Kidney (tissue), 22 donors: ENCODE measurements at places on chromosomes 7 and 10. TPM values are rescaled to one million over a fixed set of nuclear protein-coding genes. Genes with fewer than 3 reads are reported as not detected.
A peak's percentile ranks its signal among the peaks of the same experiment; 100 is the strongest.

Gene PCDH15
- not detected for total RNA-seq

Gene FAM107B
- total RNA-seq: 105 TPM

Gene CPA5
- total RNA-seq: 1.1 TPM

Gene HMX3
- not detected for total RNA-seq

DNA sequence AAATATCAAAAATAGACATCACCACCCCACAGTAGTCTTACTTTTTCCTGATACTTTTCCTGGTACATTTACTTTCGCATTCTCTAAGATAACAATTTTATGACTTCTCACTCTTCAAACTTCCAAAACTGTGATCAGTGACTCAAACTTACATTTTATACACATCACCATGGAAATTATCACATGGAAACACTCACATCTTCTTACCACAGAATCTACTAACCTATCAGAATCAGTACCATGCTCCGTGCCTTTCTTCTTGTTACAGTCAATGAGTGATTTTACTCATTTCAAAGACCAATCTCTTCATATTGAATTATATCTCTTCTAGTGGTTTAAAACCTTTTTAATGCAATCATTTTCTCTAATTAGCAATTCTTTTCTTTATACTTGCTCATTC is 120.3 kb downstream of the PTEN start:
- H3K36me3 ChIP-seq: no peaks in the 10 kb centered on the region
- no peak overlapping the region for H3K27ac ChIP-seq
- no peaks in the 10 kb centered on the region for H3K27me3 ChIP-seq
- DNase-seq: no peak
- H3K4me3 ChIP-seq: no peak overlapping the region

DNA sequence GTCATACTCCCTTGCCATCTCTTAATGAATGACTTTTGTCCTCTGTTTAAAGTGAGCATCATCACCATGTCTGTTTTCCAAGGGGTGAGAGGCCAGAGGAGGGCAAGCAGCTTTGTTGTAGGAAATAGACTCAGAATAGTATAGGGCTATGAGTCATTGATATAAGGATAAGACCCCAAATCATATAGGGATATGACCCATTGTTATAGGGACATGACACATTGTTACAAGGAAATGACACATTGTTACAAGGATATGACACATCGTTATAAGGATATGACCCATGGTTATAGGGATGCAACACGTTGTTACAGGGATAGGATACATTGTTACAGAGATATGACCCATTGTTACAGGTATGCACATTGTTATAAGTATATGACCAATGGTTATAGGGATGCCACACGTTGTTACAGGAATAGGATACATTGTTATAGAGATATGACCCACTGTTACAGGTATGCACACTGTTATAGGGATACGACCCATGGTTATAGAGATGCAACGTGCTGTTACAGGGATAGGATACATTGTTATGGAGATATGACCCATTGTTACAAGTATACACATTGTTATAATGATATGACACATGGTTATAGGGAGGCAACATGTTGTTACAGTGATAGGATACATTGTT is 311.1 kb upstream of the ADARB2 start:
- no peak overlapping the region for H3K27ac ChIP-seq
- H3K36me3 ChIP-seq: no peaks in the 10 kb centered on the region
- no peak overlapping the region for H3K4me3 ChIP-seq

- H3K27ac ChIP-seq: no peak overlapping the region
- H3K36me3 ChIP-seq: no peaks in the 10 kb centered on the region
- DNase-seq: no peak
Measured at GRCh38 chr10:9254353-9254752, 1199.9 kb downstream of the GATA3 start.

GRCh38 chr10:44966129-44966815 is 6.7 kb downstream of the RASSF4 start:
- no peak overlapping the region for H3K4me3 ChIP-seq
- H3K27ac ChIP-seq: peak overlapping the region; percentile 74
- no peaks in the 10 kb centered on the region for H3K36me3 ChIP-seq

DNA sequence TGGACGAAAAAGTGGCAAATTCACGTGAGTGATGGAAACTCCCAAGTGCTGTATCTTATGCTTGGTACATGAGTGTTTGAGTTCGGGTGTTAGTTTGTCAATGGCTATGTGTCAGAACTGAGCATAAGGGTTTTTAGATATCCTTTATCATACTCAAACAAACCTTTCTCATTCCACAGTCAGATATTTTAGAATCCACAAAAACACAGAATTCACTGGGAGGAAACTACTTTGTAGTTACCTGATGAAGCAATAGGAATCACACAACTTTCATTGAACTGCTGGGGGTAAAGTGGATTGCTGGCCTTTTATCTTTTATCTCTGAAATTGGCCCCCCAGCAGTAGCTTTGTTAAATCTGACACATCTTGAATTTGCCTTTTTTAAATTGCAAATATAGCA is 64.0 kb downstream of the DKK1 start:
- no peak for DNase-seq
- no peaks in the 10 kb centered on the region for H3K4me1 ChIP-seq
- H3K27ac ChIP-seq: no peak overlapping the region
- H3K4me3 ChIP-seq: no peak overlapping the region
- H3K27me3 ChIP-seq: no peaks in the 10 kb centered on the region
- H3K36me3 ChIP-seq: no peaks in the 10 kb centered on the region

- no peaks in the 10 kb centered on the region for H3K36me3 ChIP-seq
- peak; percentile 92 for DNase-seq
- no peaks in the 10 kb centered on the region for H3K4me1 ChIP-seq
- no peak overlapping the region for H3K27ac ChIP-seq
Measured at GRCh38 chr10:97726636-97727178, 10.2 kb upstream of the ZFYVE27 start.

GRCh38 chr10:131850383-131850870 is 50.4 kb upstream of the PPP2R2D start:
- H3K27ac ChIP-seq: no peak overlapping the region
- no peaks in the 10 kb centered on the region for H3K36me3 ChIP-seq
- no peaks in the 10 kb centered on the region for H3K4me1 ChIP-seq

DNA sequence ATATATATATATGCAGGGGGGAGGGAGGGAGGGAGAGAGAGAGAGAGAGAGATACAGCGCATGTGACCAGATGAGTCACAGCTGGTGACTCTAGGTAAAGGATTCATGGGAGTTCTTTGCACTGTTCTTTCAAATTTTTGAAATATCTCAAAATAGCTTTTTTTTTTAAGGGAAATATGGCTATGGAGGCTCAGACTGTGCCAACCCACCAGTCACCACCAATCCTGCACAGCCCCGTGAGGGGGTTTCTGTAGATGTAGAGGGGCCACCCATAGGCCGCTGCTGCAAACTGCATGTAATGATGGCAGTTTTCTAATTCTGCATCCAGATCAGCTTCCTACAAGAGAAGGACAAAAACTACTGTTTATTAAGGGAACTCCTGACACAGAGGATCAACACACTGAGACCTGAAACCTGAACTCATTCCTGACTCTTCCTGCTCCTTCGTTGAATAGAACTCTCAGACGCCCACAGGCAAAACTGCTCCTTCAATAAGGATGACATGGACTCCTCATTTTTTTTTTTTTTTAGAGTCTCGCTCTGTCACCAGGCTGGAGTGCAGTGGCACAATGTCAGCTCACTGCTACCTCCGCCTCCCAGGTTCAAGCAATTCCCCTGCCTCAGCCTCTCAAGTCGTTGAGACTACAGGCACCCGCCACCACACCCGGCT is 17.3 kb downstream of the DAGLB start:
- H3K4me1 ChIP-seq: no peaks in the 10 kb centered on the region
- no peak overlapping the region for H3K4me3 ChIP-seq
- H3K27ac ChIP-seq: no peak overlapping the region
- H3K36me3 ChIP-seq: peaks cover 9% of the 10 kb centered on the region

DNA sequence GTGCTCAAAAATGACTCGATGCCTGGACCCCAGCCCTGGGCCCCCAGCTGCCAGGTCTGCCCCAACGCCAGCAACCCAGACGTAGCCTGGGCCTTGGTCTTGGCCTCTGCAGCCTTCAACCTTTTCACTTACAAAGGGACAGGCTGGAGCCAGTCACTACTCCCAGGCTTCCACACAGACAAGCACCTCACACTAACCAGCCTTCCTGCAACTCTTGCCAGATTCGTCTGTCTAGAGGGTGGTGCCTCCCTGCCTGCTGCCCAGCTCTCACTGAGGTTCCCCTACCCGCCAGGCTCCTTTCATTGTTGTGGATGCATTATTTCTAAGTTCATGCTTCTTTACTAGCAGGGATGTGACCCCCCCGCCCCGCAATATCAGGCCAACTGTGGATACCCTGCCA is 56.3 kb downstream of the NUDCD3 start:
- no peaks in the 10 kb centered on the region for H3K36me3 ChIP-seq
- no peaks in the 10 kb centered on the region for H3K4me1 ChIP-seq
- no peak overlapping the region for H3K27ac ChIP-seq
- H3K4me3 ChIP-seq: no peak overlapping the region

DNA sequence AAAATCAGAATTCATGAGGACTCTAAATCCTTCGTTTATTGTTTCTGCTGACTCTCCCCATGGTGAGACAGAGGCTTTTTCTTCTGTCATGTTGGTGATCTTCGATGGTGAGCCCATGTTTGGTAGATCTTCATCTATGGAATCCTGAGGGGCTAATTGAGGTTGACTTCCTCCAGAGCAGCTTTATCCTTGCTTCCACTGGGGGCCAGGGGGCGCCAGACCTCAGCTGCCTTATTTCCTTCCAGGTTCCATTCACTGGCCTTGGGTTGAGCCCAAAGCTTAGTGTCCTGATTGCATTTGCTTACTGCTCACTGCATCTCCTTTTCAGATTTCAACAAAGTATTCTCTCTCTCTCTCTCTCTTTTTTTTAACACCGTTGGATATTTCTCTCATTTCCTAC is 80.7 kb downstream of the GCC1 start:
- H3K36me3 ChIP-seq: no peaks in the 10 kb centered on the region
- H3K4me1 ChIP-seq: no peaks in the 10 kb centered on the region
- H3K27me3 ChIP-seq: no peaks in the 10 kb centered on the region
- no peak for DNase-seq

GRCh38 chr7:152369518-152369917 is 66.3 kb downstream of the KMT2C start:
- DNase-seq: no peak
- H3K36me3 ChIP-seq: no peaks in the 10 kb centered on the region
- no peak overlapping the region for H3K4me3 ChIP-seq
- H3K4me1 ChIP-seq: no peaks in the 10 kb centered on the region
- H3K27ac ChIP-seq: no peak overlapping the region
- no peaks in the 10 kb centered on the region for H3K27me3 ChIP-seq
